ENCODE measurements at places on chromosomes 5 and 9. TPM values are rescaled to one million over a fixed set of nuclear protein-coding genes. Genes with fewer than 3 reads are reported as not detected.

GRCh38 chr5:107196500-107197059 lies 474.2 kb downstream of the EFNA5 start:
- DNase-seq: no peak

- DNase-seq: no peak
Measured at GRCh38 chr5:89546657-89547056, 663.7 kb upstream of the MEF2C start.

NR4A3 gene
- total RNA-seq: 4.7 TPM

- no peak for DNase-seq
Measured at GRCh38 chr9:122307061-122307460, 42.4 kb downstream of the MRRF start.

MZB1 gene
- 0.63 TPM for total RNA-seq

DNA sequence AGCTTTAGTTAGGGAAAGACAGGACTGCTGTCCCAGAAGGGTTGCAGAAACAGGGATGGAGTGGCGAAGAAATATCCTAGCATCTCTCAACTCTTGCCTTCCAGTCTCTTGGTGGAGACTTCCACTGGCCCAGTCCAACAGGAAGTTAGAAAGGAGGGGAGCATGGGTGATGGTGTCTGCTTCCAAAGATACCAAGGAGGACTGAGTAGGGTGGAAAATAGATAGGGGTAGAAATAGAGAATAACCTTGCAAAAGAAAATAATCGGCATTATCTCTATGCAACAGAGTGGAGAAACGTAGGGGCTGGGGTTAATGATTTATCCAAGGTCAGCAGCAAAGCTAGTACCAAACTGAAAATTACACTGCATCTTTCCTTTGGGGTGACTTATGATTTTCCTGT lies 242.3 kb downstream of the PSAT1 start:
- DNase-seq: no peak

GRCh38 chr5:1484730-1485578 lies 38.8 kb downstream of the LPCAT1 start:
- no peak for DNase-seq

MYOZ3 gene
- total RNA-seq: 3.2 TPM

DNA sequence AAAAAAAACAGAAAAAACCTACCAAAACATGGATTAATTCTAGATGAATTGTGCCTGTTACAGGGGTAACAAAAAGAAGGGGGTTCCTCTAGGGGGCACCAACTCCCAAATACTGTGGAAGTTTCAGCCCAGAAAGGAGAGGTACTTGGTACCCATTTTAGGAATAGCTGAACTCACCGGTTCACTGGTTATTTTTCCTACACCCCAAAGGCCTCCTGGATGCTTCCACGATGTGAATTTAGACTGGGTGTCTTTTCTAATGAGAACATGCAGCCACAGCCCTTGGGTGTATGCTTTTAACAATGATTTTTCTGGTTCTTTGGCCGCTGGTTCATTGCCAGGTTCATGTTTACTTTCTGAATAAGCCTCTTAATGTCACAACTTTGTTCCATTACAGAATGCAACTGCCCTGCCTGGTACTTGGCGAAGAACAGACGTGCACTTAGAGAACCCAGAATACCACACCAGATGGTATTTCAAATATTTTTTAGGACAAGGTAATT lies 46.7 kb downstream of the GARNL3 start:
- no peak for DNase-seq

DNA sequence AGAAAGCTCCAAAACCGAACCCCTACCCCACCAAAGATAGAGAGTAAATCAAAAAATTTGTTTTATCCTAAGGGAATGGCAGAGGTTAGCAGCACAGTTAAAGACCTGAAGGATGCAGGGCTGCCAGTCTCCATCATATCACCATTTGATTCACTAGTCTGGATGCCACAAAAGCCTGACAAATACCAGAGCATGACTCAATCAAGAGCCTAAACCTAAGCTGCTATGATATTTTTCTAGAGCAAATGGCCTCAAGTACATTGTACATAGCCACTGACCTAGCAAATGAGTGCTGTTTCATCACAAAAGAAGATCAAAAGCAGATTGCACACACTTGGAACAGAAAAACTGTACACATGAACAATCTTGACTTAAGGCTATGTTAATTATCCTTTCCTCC lies 48.0 kb downstream of the DPYSL3 start:
- DNase-seq: no peak

DNA sequence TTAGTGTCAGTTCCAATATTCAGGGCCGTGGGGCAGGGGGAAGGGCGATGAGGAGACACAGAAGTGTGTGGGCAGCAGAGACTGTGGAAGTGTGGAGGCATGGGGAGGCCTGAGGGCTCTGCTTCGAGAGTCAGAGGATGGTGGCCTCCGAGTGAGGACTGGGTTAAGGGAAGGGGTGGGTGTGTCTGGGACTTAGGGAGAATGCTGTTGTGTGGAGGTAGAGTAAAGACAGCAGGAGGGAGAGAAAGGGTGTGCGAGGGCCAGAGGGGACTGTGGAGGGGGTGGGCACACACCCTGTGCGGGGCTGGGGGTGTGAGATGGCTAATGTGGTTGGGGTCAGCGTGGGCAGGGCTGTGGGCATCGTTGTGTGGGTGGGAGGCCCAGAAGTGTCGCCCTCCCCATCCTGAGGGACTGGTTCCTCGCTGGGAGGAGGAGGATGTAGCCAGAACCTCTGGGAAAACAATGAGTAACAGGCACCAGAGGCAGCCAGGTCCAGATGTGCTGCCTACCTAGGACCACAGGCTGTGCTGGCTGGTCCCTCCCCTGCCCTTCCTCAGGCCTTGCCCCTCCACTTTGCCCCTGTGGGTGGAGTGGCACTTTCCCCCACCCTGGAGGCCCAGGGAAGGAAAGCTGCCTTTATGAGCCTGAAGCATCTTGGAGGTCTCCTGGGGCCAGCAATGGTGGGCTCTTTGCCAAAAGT lies 4.2 kb downstream of the USP20 start:
- no peak for DNase-seq

FAM221B gene
- 0.21 TPM for total RNA-seq

- DNase-seq: no peak
Measured at GRCh38 chr5:151637676-151638075, 46.5 kb upstream of the FAT2 start.

NME5 gene
- 6.7 TPM for total RNA-seq
